Psoas muscle (tissue), 8 donors: ENCODE measurements at places on chromosomes 5 and 9. TPM values are rescaled to one million over a fixed set of nuclear protein-coding genes. Genes with fewer than 3 reads are reported as not detected.

DNA sequence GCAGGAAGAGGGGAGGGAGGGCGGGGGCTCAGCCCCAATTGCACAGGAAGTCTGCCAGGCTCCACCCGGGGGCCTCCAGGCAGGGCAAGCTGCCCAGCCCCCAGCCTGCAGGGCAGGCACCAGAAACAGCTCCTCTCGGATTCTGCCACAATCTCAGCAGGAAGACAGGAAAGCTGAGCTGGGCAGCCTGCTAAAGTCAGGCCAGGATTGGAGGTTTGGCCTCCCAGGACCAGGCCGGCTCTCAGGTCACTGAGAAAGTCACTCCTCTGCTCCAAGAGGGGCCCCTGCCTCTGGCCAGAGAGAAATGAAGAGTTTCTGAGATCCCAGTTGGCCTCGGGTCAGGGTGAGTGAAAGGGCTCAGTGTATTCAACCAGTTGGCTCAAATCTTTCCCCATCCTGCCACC, 54.6 kb upstream of the STXBP1 start:
- peak; percentile 58 for DNase-seq

DNA sequence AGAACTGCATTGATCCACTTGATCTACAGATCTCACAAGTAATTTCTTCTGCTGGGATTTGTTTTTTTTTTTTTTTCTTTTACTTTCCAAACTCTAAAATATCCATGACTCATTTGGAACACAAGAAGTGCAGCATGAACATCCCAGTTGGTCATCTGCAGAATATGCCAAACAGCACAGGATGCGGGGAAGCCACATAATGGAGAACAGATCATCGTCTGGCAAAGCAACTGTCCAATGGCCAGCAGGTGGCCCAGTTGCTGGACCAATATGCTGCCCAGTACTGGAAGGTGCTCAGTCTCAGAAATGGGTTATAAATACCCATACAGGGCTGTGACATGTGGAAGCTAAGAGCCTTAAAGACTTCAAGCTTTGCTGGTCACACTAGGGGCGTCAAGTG, 221.3 kb upstream of the TAS2R1 start:
- DNase-seq: no peak

GRCh38 chr5:78416677-78417425, 56.4 kb downstream of the SCAMP1 start:
- DNase-seq: no peak

- no peak for DNase-seq
Observed at GRCh38 chr5:176693477-176693851, 46.2 kb downstream of the TSPAN17 start.

DNA sequence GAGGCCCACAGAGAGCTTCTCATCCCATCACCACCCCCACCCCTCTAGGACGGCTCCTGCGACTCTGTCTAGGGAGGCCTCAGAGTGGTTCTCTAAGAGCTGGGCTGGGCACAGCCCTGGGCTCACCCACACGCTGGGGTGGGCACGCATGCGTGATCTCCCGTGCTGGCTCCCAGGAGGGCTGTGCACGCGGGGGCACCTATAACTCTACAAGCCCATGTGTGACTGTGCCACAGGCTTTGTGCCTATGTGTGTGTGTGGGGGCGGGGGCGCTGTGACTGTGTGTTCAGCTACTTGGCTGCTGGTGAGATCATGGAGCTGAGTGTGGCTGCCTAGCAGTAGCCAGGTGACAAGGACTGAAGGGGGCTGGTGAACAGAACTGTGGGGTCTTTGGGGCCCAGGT, 32.2 kb downstream of the NDUFA8 start:
- no peak for DNase-seq

DNA sequence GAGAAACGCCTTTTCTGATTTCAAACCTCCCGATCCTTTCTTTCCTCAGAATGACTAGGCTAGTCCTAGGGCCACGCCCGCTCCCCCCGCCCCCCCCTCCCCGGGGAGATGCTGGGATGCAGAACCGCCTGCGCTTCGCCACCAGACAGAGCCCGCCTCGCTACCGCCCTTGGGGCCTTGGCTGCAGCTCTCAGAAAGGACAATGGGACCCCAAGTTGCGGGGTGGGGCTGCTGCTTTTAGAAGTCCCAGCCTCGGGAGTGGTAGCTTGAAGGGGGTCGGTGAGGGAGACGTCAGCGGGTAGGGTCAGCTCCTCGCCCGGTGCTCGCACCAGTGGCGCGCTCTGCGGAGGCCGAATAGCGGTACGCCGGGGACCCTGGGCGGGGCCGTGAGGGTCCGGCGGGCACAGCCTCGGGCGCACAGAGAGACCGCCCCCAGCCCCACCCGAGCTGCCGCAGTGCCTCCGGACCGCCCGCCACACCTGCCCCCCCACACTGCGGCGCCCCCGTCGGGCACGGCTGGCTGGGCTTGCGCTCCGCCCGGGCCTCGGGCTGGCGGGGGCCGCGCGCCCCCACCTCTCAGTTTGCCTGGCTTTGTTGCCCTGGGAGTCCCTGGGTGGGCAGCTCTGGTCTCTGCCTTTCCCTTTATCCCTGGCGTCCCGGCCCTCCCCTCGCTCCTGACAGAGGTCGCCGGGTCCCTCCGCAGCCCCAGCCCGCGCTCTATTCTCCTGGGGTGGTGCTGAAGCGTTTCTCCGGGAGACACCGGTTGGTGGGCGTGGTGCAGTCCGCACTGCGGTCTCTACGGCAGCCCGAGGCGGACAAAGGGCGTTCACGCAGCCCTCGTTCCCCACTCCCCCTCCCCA, 1.2 kb downstream of the MAP1B start:
- DNase-seq: peak; percentile 76

DNA sequence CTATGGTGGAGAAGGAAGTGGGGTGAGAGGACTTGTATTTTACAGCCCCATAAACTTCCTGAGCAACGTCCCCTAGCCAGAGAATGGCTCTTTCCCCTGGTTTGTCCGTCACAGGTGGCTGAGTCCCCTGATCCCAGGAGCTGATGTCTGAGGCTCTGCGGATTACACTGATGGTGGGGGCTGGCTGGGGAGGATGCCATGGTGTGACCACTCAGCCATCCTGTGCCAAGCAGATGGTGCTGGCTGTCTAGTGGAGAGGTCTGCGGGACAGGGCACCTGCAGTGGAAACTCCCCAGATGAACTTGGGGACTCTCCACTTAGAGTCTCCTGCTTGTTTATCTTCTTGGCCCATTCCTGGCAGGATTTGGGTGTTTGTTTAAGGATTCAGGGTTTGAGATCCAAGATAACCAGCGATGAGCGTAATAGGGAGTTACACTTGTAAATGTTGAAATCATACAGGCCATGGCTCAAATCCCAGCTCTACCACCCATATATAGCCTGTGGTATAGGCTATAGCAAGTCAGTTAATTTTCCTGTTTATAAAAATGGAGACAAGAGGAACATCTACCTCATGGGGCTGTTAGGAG, 4.7 kb upstream of the PTGS1 start:
- no peak for DNase-seq

DNA sequence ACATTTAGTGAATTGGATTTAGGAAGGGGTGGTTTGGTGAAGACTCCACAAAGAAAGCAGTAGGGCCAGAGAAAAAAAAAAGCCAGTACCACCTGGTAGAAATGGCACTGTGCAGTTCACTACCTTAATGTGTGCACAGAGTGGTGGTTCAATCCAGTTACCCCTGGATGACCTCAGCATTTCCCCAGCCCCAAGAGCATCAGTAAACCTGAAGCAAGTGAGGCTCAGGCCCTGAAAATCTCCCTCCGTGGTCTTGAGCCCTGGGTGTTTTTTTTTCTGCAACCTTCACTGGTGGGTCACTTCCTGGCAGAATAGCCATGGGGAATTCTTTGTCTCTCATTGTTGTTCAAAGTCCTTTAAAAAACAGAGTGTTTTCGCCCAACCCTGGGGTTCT, 202.9 kb downstream of the GADD45G start:
- no peak for DNase-seq

GRCh38 chr5:156981481-156981880, 18.5 kb upstream of the TIMD4 start:
- no peak for DNase-seq

- no peak for DNase-seq
Observed at GRCh38 chr5:77635917-77636640, 2.4 kb downstream of the OTP start.

DNA sequence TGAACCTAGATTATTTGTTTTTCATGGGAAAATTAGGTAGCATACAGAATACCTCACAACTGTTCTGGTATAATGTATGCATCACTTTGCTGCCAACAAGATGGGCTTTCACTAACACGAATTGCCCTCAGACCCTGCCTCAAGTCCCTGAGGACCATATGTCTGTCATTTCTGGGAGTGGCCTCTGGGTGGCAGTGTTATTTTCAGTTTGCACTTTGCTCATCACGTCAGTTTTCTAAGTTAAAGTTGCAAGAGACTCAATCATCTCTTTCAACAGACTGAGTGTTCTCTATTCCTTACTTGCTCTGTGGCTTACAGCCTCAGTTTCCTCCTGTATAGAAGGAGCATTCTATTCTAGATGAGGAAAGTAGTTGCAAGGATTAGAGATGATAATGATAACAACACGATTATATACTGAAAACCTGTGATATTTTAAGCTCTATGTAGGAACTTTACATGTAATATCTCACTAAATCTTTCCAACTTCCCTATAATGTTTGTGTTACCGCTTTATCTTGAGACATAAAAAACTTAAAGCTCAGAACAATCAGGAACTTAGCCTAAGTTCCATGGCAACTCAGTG, 55.7 kb downstream of the TSSK1B start:
- peak; percentile 25 for DNase-seq

SPATA31C1 gene
- not detected for polyA plus RNA-seq

FOXI1 gene
- polyA plus RNA-seq: not detected

HMCN2 gene
- 5.0 TPM for polyA plus RNA-seq

KLHL3 gene
- 1.9 TPM for polyA plus RNA-seq

LRRC19 gene
- polyA plus RNA-seq: not detected

SMIM32 gene
- polyA plus RNA-seq: 0.06 TPM

LCN6 gene
- 10.8 TPM for polyA plus RNA-seq

IL9 gene
- not detected for polyA plus RNA-seq

CAMLG gene
- polyA plus RNA-seq: 29.8 TPM

NME5 gene
- polyA plus RNA-seq: 0.32 TPM
